ENCODE measurements at places on chromosomes 3 and 15.
A peak's percentile ranks its signal among the peaks of the same experiment; 100 is the strongest.

GRCh38 chr15:53453253-53454105 lies 306.0 kb downstream of the WDR72 start:
- no peak for DNase-seq

- peak; percentile 71 for DNase-seq
Observed at GRCh38 chr3:195450731-195451229, 8.0 kb upstream of the ACAP2 start.

DNA sequence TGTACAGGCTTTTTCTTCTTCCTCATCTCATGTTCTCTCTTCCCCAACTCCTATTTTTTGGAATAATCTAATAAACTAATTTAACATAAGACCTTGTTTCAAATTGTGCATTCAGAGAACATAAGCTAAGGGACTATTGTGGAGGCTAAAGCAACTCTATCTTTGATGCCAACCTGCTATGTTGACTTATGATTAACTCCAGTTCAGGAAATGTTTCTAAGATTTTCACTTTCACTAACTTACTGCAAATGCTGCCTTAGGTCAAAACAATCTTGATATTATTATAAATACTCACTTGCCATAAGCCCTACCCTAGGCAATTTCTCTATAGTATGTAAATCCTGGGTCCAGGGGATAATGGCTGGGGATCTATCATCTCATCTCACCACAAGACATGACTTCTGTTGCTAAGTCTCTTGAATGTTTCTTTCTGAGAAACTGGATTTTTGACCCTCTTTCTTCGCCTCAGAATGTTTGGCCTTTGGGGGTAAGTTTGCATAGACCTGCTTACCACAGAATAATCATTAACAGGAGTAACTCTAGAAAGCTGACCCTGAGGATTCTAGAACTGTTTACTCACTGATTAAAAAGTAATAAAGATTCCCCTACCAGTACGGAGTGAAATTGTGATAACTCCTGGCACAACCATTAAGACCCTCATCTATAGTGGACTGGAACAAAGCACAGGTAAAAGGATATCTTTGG lies 768.1 kb downstream of the GBE1 start:
- no peak for DNase-seq

DNA sequence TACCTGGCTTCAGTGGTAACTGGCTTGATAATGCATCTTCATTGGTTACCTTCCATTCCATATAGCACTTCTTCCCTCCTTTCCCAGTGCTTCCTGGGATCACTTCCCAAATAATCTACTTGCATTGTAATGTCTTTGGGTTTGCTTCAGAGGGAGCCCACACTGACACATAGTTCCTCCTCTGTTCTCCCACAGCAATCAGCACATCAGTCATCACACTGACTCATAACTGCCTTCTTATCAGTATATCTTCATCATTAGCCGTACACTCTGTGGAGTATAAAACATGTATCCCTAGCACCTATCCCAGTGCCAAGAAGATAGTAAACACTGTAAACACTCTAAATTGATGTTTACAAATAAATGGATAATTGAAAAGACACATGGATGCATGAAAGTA lies 91.4 kb upstream of the SCN10A start:
- DNase-seq = peak; percentile 35
